SJCRH30 (cell line): ENCODE measurements at places on chromosomes 3 and 15. TPM values are rescaled to one million over a fixed set of nuclear protein-coding genes. Genes with fewer than 3 reads are reported as not detected.

EXD1 gene
- total RNA-seq = not detected in 2 replicates

VPS33B gene
- 7.5 and 8.6 TPM in 2 replicates for total RNA-seq

EPHA6 gene
- not detected in 2 replicates for total RNA-seq

CD200 gene
- not detected in 2 replicates for total RNA-seq

WNT5A gene
- total RNA-seq = 33.1 and 34.6 TPM in 2 replicates

OIP5 gene
- 33.7 and 37.8 TPM in 2 replicates for total RNA-seq

DNA sequence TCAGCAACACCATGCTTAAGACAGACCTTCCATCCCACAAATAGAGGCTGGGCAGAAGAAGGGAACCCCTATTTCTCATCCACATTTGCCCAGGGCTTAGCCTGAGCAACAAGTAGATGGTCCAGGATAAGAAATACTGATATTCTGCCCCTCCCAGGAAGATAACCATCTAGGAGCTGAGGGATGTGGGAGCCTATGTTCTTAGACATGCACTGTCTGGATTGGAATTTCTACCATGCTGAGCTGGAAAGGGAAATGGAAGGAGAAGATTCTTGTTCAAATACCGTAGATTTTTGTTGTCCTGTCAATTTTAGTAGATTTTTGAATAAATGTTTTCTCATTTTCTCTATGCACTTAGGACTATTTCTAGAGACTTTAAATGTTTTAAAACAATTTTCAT lies 450.7 kb upstream of the SEMA6D start:
- DNase-seq = no peak

- no peak for DNase-seq
These were observed 38.4 kb downstream of the KCNAB1 start for GRCh38 chr3:156158656-156159295.

DNA sequence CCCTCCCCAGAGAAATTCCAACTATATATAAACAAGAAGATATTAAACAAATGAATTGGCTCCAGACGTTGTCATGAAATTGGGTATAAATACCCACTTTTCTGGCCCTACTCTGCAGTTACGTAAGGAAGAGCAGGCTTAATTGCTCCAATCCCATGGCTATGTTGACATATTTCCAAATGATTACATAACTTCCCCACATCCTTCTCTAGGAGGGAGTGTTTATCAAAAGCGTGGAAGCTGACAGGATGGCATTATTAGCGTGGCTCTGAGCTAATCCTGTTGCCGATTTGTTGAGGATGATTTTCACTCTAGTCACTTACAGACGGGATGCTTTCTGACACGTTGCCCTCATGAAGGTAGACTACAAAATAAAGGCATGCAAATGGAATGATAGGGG lies 347.5 kb upstream of the TMCO5A start:
- no peak for DNase-seq

DNA sequence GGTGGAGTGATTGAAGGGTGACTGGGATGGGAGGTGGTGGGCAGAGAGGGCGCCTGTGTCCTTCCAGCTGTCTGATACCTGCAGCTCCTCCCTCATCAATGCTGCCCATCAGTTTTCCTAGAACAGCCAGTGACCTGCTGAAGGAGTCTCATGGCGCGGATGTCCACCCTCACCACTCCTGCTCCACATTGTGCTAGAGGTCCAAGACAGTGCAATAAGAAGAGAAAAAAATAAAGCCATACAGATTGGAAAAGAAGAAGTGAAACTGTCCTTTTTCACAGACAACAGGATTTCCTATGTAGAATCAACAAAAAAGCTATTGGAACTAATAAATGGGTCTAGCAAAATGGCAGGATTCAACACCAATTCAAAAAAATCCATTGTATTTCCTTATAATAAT lies 7.4 kb downstream of the ZDHHC19 start:
- no peak for DNase-seq

GRCh38 chr3:46496746-46497555 lies 825 bp upstream of the RTP3 start:
- DNase-seq = no peak

DNA sequence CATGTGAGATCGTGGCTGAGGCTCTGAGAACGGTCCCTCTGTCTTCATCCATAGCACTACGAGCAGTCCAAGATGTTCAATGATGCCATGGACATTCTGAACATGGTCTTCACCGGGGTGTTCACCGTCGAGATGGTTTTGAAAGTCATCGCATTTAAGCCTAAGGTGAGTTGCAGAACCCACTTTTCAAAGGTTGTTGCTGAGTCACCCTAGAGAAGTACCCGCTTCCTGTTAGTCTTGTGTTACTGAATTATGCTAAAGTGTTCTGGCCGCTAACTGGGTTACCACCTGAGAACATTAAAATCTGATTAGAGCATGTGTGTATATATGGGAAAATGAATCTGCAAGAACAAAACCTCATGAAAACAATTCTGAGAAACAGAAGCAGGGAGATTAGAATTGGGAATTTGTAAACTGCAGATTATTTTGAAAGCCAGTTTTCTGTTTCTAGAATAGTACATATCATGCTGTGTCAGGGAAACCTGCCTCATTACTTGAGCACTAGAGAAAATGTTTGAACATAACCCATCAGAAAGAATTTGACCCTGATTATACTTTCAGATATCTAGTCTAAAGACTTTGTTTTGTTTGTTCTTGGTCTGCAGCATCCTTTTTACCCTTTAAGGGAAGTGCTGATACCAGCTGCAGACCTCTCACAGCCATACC lies 92.6 kb downstream of the CHDH start:
- no peak for DNase-seq

GRCh38 chr3:71863563-71864190 lies 78.7 kb upstream of the PROK2 start:
- DNase-seq = no peak

- DNase-seq = no peak
These were observed 5.1 kb upstream of the IQSEC1 start for GRCh38 chr3:13078163-13078905.

DNA sequence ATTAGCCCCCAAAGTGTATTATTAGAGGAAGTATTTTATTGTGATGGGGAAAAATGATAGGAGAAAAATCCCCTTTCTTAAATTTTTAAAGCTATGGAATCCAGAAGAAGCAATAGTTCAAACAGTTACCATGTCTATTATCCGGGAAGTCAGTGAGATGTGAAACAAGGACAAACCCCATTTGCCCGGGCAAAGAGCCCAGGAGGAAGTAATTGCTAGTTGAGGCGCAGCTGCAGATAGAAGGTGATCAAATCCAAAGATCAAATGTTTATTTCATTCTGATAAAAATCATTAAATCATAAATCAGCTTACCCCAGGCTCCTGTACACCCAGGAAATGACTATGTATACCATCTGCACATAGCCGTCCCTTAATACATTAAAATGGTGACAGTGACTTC lies 204.0 kb upstream of the CRBN start:
- DNase-seq = no peak

- DNase-seq = peak; percentile 28
These were observed 19.3 kb downstream of the GRK7 start for GRCh38 chr3:141782386-141782932.

- no peak for DNase-seq
These were observed 432.8 kb downstream of the MAGI1 start for GRCh38 chr3:65605876-65606432.

- DNase-seq = no peak
These were observed 265.1 kb downstream of the CTNNB1 start for GRCh38 chr3:41464401-41464800.

- DNase-seq = no peak
These were observed 19.1 kb downstream of the KBTBD8 start for GRCh38 chr3:67017211-67017610.

GRCh38 chr3:2770451-2770850 lies 339.7 kb downstream of the IL5RA start:
- peak; percentile 22 for DNase-seq

DNA sequence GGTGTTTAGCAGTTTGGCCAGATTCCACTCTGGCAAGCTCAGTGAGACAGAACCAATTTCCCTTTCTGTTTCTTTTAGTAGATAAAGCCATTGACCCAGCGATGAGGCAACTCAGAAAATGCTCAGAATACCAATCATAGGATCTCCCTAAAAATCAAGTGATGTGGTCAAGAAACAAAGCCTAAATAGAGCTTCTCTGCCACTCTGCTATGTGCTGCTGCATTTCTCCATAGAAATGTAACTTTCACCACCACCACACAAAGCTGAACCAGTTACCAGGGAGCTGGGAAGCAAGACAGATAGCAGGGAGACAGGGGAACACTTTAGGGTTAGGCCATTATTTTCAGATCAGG lies 109.8 kb downstream of the RPL22L1 start:
- no peak for DNase-seq
